Activated T-helper 17 cell treated with anti-CD3 and anti-CD28 coated beads, Interleukin-2, amount 50 U/mL, for 72 hours (primary cell): ENCODE measurements at places on chromosomes 2 and 18. TPM values are rescaled to one million over a fixed set of nuclear protein-coding genes. Genes with fewer than 3 reads are reported as not detected.

Gene CHRND
- total RNA-seq: not detected

Gene TANC1
- 1.4 TPM for total RNA-seq

Gene SERPINE2
- 25.4 TPM for total RNA-seq

Gene C2orf66
- total RNA-seq: 0.43 TPM

Gene LRRTM1
- total RNA-seq: not detected

Gene DSG2
- total RNA-seq: 0.11 TPM

Gene CDK5R2
- not detected for total RNA-seq

Gene PASK
- 71.0 TPM for total RNA-seq

GRCh38 chr2:175414882-175415487 is 233.5 kb upstream of the ATP5MC3 start:
- no peak for ATAC-seq

DNA sequence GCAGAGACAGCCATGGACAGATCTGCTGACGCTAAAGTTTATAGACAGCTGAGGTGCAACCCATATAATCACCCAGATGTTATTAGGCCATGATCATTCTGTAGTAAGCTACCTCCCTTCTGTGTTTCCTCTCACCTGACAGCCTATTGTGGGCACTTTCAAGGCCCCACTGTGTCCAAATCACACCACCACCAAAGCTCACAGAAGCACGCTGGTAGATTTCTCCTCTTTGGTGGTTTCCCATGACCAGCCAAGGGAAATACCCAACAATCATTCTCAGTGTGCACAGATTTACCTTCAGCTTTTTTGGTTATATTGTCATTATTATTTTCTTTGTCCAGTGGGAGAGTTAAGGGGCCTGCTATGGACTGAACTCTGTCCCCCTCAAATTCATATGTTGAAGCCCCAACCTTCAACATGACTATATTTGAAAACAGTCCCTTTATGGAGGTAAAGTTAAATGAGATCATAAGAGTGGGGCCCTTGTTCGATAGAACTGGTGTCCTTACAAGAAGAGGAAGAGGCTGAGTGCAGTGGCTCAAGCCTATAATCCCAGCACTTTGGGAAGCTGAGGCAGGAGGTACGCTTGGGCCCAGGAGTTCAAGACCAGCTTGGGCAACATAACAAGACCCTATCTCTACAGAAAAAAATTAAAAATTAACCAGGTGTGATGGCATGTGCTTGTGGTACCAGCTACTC is 74.0 kb upstream of the MSH6 start:
- ATAC-seq: peak; percentile 19

GRCh38 chr2:27545348-27546141 is 37.3 kb upstream of the ZNF512 start:
- peak; percentile 67 for ATAC-seq

- peak; percentile 58 for ATAC-seq
These were observed 164.1 kb downstream of the TMEM247 start for GRCh38 chr2:46643493-46643892.

GRCh38 chr2:105546628-105546974 is 147.8 kb upstream of the FHL2 start:
- no peak for ATAC-seq

GRCh38 chr2:53437371-53437770 is 330.2 kb upstream of the CHAC2 start:
- no peak for ATAC-seq

DNA sequence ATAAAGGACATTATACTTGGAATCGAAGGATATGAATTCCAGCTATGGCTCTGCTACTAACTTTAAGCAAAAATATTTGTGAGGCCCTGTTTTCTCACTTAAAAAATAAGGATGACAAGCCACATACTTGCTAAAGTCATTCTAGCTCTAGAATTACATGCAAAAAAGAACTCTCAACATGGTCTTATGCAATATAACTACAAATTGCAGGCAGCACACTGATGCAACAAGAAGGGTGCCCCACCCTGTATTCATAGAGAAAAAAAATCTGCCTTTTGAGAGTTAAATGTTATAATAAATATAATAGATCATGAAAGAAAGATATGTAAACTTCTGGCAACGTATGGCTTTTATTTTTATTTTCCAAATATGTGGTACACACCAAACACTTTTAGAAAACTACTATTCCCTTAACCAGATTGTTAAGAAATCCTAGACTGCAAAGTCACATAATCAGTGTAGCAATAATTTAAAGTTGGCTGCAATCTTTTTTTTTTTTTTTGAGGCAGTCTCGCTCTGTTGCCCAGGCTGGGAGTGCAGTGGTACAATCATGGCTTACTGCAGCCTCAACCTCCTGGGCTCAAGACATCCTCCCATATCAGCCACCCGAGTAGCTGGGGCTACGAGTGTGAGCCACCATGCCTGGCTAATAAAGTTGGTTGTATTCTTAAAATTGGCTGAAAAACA is 40.2 kb upstream of the WDSUB1 start:
- no peak for ATAC-seq

DNA sequence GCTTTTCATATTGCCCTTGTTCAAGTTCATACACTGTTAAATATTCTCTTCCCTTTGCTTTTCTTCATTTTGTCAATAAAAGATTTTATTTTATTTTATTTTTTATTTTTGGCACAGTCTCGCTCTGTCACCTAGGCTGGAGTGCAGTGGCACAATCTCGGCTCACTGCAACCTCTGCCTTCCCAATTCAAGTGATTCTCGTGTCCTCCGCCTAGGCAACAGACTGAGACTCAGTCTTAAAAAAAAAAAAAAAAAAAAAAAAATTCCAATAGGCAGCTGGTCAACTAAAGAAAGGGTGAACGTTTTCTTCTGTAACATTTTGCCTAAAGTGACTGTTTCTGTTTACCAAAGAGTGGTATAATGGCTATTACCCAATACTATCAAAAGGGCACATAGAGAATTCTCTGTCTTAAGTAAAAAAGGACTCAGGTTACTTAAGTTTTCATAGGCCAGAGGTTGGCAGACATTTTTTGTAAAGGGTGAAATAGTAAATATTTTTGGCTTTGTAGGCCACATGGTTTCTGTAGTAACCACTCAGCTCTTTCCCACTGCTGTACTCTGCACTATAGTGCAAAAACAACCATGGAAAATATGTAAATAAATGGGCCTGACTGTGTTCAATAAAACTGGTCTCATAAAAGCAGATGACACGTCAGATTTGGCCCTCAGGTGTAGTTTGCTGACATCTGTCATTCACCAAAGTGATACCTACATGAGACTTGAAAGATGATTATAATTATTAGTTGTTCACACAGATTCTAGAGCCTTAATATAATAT is 113.4 kb downstream of the MIB1 start:
- no peak for ATAC-seq

DNA sequence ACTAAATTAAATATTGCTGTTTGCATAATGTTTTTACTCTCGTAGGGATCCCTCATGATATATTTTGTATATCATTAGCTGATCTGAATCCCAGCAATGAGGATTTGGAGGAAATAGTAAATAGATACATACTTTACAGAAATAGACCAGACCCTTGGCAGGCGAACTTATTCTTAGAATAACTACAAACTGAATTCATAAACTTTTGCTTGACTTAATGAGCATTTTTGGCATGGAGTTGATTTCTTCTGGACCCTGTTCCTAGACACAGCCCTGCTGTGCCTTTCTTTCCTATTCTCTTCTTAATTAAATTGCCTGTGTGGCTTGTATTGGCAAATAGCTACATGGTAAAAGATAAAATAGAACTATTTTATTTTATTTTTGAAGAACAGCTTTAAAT is 145.9 kb downstream of the GREB1L start:
- no peak for ATAC-seq

DNA sequence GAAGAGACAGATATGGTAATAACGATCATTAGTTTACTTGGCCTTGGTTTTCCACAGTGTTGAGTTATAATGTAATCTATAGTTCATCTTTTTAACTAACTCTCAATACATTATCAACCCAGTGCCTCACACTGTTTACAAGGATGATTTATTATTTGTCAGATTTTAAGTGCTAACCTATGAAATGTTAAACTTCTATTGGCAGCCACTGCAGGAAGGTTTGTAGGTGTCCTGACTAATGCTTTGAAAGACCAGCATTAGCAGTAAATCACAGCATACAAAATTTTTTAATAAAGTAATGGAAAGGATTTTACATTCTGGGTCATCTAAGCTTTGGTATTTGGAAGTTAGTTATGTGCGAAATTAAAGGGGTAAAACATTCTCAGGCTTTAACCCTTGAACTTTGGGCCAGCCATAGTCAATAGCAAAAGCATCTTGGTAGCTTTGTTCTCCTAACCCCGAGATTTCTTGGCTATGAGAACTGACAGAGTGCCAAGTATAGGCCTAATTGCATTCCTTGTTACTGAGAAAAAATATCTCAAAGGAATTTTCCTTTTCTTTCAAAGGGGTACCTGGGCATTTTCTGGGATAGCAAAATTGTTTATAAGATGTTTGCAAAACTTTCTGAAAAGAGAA is 30.6 kb downstream of the SPATS2L start:
- no peak for ATAC-seq

- no peak for ATAC-seq
These were observed 346.2 kb downstream of the ZNF521 start for GRCh38 chr18:25005541-25006403.

GRCh38 chr18:79896738-79897137 is 54.7 kb downstream of the SLC66A2 start:
- ATAC-seq: no peak

GRCh38 chr2:222859786-222860612 is 837 bp upstream of the ACSL3 start:
- no peak for ATAC-seq

- no peak for ATAC-seq
These were observed 235.2 kb downstream of the DYSF start for GRCh38 chr2:71688530-71688929.

- no peak for ATAC-seq
These were observed 175.9 kb upstream of the KLHL29 start for GRCh38 chr2:23209059-23209458.

DNA sequence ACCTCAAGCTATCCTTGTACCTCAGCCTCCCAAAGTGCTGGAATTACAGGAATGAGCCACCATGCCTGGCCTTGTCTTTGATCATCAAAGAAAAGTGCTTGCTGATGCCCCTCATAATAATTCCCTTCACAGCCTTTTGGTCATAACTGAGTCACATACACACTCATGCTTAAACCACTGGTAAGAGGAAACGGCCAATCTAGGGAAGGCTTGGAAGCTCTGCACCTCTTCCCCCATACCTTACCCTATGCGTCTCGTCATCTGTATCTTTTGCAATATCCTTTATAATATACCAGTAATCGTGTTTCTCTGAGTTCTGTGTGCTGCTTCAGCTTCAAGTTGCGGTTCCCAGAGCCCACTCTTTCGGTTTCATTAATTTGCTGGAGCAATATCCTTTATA is 4.8 kb upstream of the RNF138 start:
- no peak for ATAC-seq

DNA sequence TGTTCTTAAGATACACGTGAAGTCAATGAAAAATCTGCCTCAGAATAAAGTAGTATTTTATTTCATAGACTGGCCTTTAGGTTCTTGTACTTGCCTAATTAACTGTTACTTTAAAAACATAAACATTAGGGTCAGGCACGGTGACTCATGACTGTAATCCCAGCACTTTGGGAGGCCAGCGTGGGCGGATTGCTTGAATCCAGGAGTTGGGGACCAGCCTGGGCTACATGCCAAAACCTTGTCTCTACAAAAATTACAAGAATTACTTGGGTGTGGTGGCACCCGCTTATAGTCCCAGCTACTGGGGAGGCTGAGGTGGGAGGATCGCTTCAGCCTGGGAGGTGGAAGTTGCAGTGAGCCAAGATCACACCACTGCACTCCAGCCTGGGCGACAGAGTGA is 16.0 kb upstream of the SNORC start:
- ATAC-seq: no peak

GRCh38 chr2:26164231-26164630 is 8.7 kb upstream of the GAREM2 start:
- ATAC-seq: no peak

- ATAC-seq: no peak
These were observed 14.4 kb upstream of the MRPL19 start for GRCh38 chr2:75632091-75632701.
